ENCODE measurements at places on chromosomes 11 and 22.

DNA sequence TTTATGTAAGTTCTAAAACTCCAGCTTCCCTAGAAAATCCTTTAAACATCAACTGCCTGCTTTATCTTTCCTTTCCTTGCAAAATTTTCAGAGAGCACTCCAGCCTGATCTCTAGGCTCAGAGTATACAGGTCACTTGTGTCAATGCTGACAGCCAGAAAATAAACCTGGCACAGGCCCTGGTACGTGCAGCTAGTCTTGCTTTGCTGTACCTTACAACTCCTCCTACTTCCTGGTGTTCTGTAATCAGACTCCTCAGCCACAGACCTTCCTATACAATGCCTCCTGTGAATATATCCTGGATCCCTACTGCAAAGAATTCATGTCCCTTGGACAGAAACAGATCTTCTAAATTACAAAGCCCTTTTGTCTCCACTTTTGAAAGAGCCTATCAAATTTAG lies 24.2 kb upstream of the TMEM123 start:
- no peak for DNase-seq

GRCh38 chr11:38680746-38681145 lies 2082.7 kb upstream of the RAG2 start:
- DNase-seq, result no peak

GRCh38 chr11:12287374-12288211 lies 89.8 kb upstream of the PARVA start:
- DNase-seq, result no peak

DNA sequence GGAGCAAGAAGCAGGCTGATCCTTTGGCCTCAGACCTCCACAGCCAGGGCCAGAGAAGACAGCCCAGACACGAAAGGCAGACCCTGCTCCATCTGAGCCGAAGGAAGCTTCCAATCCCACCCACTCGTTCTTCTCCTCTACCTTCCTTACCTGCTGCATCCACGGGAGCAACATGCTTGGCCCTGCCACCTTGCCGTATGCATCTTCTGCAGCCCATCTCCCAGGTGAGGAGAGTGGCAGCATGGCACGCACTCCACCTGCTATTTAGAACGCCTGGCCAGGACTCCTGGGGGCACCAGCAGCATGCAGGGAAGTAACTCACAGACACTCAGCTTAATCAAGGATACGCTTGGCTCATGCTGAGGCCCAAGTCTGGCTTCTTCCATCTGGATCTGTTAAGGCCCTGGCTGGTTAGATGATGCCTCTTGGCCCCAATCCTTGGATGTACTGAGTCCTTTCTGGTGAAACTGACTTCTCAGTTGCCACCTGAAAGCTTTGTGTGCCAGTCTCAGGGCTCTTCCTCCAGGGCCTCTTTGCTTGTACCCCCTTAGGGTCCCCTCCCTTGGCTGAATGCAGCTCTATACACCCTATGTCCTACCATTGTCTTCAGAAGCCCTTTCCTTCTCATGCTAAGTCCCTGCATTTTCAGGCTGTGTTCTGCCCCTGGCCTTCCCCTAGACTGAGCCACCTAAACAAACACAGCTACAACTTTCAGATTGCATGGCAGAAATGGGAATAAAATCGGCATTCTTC lies 604.9 kb downstream of the BUD13 start:
- DNase-seq, result peak; percentile 28

DNA sequence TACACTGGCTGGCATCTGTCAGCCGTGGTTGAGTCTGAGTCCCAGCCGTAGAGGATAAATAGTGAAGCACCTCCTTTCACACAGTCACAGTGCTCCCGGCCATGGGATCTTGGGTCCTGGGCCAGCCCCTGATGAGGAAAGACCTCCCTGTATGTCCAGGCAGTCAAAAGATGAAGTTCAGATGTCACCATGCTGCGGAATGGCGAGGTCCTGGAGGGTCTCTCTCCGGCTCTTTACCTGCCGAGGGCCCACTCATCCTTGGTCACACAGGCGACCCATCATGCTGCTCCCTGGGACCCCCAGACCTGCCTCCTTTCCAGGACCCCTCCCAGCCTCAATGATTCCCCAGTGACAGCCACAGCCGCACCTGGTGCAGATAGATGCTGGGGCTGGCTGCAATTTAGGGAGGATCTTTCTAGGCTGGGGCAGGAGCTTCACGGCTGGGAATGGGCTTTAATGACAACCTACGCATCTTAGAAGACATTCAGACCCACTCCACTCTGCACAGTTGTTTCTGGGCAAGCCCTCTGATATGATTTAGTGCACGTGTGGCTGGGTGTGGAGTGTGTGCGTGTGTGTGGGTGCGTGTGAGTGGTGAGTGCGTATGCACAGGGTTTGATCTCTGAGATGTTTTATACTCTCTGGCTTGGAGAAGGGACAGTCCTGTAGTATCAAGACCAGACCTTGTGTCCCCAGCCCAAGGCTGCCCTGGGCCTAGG lies 79.7 kb downstream of the FBLN1 start:
- DNase-seq, result no peak

- no peak for DNase-seq
Measured at GRCh38 chr22:20432244-20432686, 5.4 kb downstream of the SCARF2 start.

GRCh38 chr11:12085371-12086251 lies 24.8 kb upstream of the MICAL2 start:
- no peak for DNase-seq

DNA sequence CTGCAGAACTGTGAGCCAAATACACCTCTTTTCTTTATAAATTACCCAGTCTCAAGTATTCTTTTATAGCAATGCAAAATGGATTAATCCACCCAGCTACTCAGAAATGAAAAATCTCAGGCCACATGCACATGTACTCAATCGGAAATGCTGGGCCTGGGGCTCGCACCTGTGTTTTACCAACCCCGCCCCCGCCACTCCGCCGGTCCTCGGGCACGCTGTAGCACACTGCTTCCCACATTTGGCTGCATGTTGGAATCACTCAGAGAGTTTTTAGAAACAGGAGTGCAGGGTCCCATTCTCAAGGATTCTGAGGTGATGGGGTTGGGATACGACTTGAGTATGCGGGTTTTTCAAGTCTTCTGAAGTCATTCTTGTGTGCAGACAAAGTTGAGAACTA lies 284.4 kb downstream of the NTM start:
- DNase-seq, result no peak

GRCh38 chr11:34490304-34490703 lies 23.3 kb downstream of the ELF5 start:
- DNase-seq, result no peak

- no peak for DNase-seq
Measured at GRCh38 chr11:2109541-2110019, 29.6 kb downstream of the IGF2 start.

DNA sequence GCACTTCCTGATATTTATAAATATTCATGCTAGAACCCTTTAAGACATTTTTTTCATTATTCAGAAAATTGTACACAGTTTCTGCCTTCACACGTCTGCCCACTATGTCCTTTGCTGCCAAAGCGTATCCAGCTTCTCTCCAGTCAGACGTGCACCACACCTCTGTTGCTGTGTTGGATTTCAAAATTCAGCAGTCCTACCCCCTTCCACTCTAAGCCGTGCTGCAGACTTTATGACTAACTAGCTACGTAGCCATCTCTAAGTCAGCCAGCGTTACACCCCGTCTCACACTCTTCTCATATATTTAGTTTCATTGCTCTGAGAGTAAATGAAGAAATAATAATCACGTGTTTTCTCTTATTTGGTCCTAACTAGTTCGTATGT lies 28.2 kb upstream of the OPCML start:
- DNase-seq, result no peak

DNA sequence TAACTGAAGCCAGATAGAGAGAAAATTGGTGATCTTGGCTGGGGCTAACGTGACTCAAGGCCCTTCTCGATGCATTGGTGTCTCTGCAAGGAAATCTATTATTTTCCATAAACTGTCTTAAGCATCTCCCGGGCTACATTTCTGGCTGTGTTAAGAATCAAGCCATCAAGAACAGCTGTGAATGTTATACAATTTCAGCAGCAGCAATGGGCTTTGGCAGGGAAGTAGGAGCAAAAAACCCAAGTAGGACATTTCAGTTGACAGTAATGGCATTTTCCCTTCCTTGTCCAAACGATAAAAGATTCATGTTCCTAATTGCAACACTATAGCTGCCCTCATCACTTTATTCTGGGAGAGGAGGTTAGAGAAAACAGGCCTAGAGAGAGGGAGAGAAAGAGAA lies 335.0 kb downstream of the CADM1 start:
- no peak for DNase-seq

GRCh38 chr11:86692317-86692716 lies 19.9 kb upstream of the ME3 start:
- no peak for DNase-seq

DNA sequence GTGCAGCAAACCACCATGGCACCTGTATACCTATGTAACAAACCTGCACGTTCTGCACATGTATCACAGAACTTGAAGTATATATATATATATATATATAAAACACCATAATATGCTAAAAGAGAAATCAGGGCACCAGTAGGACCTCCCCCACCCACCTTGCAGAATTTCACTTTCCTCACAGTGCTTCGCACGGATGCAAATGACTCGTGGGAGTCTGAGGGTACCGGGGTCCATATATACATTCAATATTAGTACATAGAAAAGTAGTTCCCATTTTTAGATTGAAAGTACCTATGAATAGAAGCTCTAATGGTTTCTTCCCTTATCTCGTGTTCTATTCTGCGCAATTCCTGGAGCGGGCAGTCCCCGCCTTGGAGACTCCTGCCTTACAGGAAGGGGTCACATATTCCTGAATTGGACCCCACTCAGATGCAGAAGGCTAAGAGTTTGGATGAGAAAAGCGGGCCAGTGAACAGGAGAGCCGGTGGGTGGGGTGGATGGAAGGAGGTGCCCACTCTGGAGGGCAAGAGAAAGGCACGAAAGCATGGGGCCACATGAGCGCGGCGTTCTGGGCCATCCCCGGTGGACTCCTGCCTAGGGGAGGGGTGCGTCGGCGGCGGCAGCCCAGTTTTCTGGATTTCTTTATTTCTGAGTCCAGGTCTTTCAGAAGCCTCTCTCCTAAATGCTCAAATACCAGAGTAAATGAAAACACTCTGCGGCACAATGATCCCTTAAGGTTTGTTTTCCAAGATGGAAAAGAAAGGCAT lies 136.3 kb downstream of the ETS1 start:
- no peak for DNase-seq

DNA sequence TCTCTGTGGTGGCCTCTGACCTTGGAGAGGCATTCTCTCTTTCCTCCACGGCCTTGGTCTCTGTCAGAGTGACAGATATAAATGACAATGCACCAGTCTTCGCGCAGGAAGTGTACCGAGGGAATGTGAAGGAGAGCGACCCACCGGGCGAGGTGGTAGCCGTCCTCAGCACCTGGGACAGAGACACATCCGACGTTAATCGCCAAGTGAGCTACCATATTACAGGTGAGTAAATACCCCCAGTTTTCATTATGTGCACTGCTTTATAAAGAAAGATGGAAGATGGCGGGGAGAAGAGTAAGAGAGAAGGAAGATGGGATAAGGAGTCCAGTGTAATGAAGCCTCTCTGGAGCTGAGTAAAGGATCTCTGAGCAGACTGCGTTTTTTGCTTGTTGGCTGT lies 167.8 kb upstream of the MTNR1B start:
- DNase-seq, result no peak

DNA sequence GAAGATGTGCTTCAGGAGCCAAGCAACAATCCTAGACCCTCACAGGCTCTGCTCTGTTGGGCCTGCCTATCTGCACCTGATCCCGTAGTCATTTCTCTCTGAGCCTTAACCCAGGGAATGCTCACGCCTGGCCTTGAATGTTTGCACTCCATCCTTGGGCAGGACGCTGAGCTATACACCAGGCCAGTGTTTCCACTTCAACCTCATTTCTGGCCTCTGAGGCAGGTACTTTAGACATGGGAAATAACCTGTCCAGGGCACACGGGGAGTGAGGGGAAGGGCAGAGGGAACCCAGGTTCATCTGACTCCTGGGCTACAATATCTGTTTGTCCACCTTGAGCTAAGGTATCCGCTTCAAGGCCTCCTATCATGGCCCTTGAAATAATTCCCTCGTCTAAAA lies 9.9 kb downstream of the RSPH14 start:
- DNase-seq, result no peak
